ENCODE measurements at places on chromosomes 5 and 9.

DNA sequence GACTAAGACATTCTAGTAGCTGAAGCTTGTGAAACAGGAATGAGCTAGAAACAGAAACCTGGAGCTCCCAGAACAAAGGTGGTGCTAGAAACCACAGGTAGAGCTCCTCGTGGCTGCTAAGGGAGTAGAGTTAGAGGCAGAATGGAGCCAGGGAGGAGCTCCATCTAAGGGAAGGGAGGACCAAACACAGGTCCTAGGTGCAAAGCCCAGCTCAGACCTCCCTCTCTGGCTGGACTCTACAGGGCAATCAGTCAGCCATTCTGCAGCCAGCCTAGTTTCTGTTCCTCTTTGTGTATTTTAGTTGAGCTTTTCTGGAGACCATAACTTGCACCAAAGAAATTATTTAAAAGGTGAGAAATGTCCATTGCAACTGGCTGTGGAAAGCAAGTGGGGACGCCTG lies 70.4 kb downstream of the CRB2 start:
- peak; percentile 50 for DNase-seq

- DNase-seq = no peak
These were observed 92.2 kb upstream of the SARDH start for GRCh38 chr9:133830310-133830709.

- DNase-seq = no peak
These were observed 93.0 kb downstream of the PRDM6 start for GRCh38 chr5:123182072-123182471.

GRCh38 chr5:32605766-32606152 lies 20.4 kb downstream of the SUB1 start:
- DNase-seq = no peak

DNA sequence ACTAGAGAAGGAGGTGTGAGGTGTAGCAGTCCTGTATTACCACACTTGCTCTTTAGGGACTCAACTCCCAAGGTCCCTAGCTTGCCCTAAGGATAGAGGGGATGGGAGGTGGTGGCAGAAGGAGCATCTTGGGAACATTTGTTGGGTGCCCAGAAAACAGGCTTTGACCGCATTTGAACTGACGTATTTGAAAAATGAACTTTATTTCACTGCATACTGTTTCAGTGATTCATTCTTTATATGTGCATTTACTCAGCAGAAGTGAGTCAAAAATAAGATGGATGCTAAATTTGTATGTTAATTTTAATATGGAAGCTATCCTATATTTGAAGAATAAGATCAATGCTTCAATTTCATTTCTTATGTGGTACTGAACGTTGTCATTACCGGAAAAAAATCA lies 18.7 kb downstream of the DMRT3 start:
- no peak for DNase-seq

GRCh38 chr9:93265301-93265971 lies 81.5 kb downstream of the WNK2 start:
- DNase-seq = peak; percentile 62

DNA sequence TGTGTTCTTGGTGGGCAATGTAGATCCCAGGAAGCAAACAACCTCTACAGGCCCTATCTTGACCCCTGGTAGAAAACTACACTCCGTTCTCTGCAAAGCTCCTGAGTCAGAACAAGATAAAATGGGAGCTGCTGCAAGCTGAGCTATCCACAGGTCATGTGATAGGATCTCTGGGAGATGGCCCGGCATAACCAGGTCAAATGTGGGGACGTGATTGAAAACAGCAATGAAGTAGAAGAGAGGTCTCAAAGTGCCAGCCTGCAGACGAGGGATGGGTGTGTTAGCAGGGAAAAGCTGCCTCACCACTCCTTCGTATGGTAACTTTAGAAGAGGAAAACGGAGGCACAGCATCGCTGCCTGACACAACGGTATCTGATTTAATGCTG lies 25.0 kb downstream of the NRG2 start:
- no peak for DNase-seq

DNA sequence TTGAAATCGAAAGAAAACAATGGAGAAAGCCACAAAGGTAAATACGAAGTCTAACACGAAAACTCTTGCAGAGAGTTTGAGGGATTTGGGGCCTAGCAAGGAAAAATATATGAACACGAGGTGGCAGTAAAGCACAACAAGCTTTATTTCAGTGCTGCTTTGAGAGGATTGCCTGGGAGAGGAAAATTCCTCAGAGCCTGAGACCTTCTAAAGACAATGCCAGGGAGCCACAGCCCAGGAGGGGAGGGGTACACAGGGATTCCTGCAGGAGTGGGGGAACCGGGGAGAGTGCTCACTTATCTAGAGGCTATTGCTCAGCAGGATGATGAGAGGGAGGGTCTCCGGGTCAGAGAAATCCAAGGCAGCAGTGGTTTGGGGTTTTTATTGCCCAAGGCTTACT lies 134.9 kb upstream of the ADCY2 start:
- peak; percentile 61 for DNase-seq

GRCh38 chr5:59296317-59297264 lies 596.9 kb downstream of the PDE4D start:
- DNase-seq = no peak

DNA sequence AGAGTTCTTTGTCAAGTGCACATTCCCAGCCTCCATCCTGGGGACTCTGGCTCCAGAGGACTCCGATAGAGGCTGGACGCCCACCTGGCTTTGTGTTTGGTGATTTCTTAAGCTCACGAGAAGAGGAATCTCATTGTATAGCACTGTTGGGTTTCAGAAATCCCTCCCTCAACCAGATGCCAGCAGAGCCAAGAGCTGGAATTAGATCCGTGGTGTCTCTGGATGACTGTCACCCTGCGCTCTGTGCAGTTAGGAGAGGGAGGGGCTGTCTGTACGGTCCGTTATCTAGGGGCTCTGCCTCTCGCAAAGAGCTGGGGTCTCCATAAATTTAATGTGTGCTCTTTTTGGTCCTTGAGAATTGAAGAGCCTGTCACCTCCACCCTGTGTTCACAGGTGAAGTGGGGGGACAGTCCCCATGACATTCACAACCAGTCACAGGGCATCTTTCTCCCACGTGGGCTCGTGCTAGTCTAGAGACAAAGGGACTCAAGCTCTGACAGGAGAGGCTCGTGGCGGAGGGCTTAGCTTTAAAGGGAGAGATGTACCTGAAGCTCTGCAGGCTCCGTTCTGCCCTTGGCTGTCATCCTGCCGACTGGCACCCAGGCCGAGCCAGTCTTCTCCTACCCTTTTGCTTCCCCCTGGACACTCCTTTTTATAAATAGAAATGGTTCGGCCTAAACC lies 41.4 kb downstream of the FAM78A start:
- no peak for DNase-seq

- no peak for DNase-seq
These were observed 8.9 kb downstream of the FBXW5 start for GRCh38 chr9:136935651-136936050.

DNA sequence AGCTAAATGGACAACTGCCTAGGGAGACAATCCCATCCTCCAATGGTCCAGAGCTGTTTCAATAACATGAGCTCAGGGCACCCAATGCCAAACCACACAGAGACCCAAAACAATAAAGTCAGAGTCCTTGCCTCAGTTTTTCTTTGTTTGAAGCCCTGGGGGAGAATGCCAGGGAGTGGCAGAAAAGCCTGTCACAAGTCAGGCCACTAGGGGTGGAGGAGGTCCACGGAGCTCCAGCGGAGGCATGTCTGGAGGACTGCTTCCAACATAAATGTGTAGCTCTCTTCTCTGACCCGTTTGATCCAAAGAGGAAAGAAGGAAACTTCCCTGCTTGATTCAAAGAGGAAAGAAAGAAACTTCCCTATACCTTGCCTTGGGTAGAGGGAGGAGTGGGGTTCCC lies 175.3 kb downstream of the HSPA4 start:
- DNase-seq = no peak

GRCh38 chr5:83172655-83173054 lies 95.3 kb downstream of the XRCC4 start:
- DNase-seq = no peak

- DNase-seq = no peak
These were observed 34.2 kb upstream of the HSD17B4 start for GRCh38 chr5:119417891-119418605.

- DNase-seq = no peak
These were observed 140.9 kb upstream of the TAS2R1 start for GRCh38 chr5:9771079-9771478.

DNA sequence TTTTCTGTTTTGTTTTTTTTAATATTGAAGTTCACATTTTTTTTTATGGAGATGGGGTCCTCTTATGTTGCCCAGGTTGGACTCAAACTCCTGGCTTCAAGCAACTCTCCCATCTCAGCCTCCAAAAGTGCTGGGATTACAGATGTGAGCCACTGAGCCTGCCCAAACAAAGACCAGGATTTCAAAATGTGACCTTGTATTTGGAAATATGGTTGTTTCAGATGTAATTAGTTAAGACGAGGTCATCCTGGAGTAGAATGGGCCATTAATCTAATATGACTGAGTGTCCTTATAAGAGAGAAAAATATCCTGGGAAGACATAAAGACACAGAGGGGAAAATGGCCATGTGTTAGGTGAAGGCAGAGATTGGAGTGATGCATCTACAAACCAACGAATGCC lies 340.5 kb downstream of the RAB3C start:
- DNase-seq = no peak

DNA sequence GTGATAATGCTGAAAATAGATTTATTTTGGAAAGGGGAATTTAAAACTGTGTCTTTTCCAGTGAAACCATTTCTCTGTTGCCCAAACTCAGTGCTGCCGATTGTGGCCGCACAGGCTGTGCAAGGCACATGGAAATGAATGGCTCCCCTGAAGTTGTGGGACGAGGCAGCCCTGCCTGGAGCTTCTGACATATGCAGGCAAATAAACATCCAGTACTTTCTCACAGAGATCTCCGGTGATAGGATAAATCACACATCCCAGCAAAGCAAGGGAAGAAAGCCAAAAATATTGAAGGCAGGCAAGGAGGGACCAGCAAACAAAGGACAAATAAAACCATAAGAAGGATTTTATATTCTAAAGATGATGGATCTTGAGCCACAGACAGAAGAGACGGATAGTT lies 464.5 kb downstream of the MTRR start:
- no peak for DNase-seq

GRCh38 chr9:69809304-69809863 lies 11.2 kb upstream of the CFAP95 start:
- peak; percentile 56 for DNase-seq

DNA sequence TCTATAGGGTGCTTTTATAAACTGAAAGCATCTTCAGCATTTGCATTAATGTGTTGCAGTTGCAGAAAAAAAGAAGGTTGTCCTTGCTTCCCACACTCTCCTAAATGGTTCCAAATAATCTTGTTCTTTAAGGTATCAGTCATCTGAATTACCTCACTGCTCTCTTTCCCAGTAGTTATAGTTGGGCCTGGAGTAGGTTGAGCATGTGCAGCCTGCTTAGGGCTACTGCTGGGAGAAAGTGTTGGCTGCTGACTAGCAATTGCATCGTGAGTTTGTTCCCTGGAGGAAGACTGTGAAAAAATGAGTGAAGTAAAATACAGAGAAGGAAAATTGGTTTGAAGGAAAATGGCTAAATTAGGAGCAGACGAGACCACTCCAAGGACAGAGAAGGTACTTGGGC lies 74.5 kb downstream of the PRR16 start:
- no peak for DNase-seq

GRCh38 chr9:96009690-96010472 lies 134.4 kb downstream of the ERCC6L2 start:
- no peak for DNase-seq

GRCh38 chr5:5105531-5105930 lies 34.6 kb upstream of the ADAMTS16 start:
- DNase-seq = no peak

DNA sequence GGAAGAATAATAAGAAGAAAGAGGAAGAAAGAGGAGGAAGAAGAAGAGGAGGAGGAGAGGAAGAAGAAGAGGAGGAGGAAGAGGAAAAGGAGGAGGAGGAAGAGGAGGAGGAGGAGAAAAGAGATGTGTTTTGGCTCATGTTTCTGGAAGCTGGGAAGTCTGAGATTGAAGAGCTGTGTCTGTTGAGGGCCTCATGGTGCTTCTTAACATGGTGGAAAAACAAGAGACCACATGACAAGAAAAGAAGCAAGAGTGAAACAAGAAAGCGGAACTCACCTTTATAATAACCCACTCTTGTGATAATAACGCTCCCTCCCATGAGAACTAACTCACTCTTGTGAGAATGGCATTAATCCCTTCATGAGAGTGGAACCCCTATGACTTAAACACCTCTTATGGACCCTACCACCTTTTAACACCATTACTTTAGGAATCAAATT lies 36.1 kb upstream of the RANBP6 start:
- DNase-seq = peak; percentile 60

- no peak for DNase-seq
These were observed 91.0 kb upstream of the MVB12B start for GRCh38 chr9:126235336-126236243.

DNA sequence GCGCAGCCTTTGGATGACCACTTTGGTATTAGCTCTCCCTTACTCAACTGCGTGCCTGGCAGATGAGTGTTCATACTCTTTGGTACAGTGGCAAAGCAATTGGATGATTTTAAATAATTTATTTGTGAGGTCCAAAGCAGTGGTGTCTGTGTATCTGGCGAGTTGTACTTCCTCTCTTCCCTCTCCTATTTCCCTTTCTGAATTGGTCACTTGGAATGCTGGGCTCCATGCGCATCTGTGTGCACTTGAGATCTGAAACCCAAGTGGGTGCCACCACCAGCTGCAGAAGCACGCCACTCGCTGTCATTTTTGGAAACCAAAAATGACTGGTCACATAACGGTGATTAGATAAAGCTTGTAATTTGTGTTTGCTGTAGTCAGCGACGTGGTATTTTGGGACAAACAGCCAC lies 386.0 kb upstream of the KLF4 start:
- DNase-seq = no peak

DNA sequence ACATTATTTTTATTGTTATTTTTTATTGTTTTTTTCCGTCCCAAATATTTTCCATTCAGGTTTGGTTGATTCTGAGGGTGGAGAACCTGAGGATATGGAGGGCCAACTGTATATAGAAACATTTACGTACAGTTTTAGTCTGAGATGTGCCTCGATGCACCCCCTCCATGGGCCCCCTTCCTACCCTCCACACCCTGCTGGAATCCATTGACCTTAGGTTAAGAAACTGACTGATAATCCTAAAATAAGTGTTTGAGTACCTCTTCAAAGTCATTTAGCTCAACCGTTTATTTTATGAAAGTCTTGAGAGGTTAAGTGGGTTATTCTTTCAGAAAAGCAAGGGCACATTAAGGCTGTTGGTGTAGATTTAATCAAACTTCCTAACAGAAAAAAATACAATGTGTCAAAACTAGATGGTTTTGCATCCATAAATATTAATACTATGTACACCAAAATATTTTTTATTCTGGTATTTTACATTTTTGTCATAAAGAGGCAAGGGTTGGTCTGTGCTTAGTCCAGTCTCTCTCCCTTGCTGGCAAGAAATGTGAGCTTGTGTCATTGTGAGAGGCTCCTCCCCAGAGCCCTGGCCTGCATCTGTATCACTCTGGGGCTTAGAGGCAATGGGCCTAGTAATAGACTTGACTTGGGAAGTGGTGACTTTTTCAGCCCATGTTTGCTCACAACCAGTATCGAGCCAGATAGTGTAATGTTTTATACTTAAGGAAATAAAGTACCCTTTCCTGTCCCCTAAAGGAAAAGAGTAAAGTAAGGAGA lies 15.7 kb downstream of the MTRR start:
- DNase-seq = no peak

- DNase-seq = peak; percentile 16
These were observed 789 bp downstream of the COL27A1 start for GRCh38 chr9:114155995-114156656.

- no peak for DNase-seq
These were observed 155.4 kb downstream of the PAM start for GRCh38 chr5:102910240-102911226.
